ENCODE measurements at places on chromosomes 6 and 20.

DNA sequence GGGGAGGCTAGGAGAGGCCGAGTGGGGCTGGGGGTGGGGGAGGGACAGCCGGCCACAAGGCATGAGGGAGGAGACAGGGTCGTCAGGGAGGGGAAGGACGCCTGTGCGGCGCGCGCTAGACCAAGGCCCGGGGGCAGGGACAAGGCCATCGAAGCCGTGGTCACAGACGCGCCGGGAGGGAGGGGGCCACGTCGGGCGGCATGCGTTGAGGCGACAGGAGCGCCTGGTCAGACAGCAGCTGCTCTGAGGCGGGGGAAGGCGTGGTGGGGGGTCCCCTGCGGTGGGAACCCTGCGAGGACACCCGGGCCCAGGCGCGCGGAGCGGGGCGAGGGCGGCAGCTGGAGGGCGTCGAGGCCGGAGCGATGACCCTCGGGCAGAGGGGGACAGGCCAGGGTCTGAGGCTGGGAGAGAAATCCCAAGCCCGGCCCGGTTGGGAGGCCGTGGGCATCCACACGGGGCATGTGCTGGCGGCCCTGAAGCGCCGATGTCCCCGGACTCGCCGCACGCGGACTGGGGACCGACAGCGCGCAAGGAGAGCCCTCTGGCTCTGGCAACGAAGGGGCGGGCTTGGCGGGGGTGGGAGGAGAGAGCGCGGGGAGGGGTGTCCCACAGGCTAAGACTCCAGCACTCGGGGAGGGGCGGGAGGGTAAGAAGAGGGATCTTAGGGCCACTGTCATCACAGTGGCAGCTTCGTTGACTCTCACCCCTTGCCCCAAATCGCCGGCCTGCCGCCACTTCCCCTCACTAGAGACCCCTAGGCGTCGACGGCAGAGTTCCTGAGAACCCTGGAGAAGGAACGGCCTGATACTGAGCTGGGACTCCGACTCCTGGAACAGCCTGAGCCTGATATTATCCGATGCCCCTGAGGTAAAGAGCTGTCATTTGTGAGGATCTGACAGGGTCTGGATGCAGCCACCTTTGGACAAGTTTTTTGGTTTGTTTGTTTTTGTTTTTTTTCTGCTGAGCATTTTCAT, 5.0 kb downstream of the TMEM239 start:
- no peak overlapping the region for H3K27ac ChIP-seq
- H3K4me1 ChIP-seq: peaks cover 24% of the 10 kb centered on the region
- peak overlapping the region; percentile 89 for H3K4me3 ChIP-seq
- no peak for DNase-seq
- H3K36me3 ChIP-seq: peaks cover 4% of the 10 kb centered on the region

GRCh38 chr6:72286911-72287311, 335.0 kb upstream of the KCNQ5 start:
- H3K4me1 ChIP-seq: no peaks in the 10 kb centered on the region
- H3K4me3 ChIP-seq: no peak overlapping the region
- no peaks in the 10 kb centered on the region for H3K27me3 ChIP-seq

DNA sequence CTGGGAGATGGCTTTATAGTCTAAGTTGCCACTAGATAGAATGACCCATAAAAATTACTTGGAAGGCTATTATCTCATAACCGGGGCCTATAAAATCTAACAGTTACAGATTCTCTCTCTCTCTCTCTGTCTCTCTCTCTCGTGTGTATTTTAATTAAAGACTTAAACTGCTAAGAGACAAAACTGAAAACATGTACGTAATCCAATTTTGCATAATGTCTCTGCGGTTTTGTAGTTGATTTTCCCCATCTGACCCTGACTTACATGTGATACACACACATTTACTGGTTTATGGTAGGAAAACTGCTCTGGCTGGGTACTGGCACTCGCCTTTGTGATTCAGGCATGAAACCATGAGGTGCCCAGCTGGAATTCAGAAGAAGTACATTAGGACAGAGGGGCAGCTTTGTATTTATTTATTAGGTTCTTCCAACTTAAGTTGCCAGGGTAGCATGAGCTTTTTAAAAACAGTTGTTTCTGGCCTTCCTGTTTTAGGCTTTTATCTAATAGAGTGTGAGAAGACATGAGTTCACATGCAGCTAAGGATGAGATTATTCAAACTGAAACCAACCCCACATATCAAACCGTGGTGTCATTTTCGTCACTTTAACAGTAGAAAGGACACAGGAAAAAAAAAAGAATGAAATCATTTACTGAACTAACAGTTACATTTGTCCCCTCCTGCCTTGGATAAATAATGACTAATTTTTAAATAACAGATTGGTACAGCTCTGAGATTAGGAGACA, 182.5 kb downstream of the GMPR start:
- H3K27me3 ChIP-seq: no peaks in the 10 kb centered on the region
- peak overlapping the region; percentile 87 for H3K4me3 ChIP-seq
- peaks cover 55% of the 10 kb centered on the region for H3K4me1 ChIP-seq
- H3K36me3 ChIP-seq: no peaks in the 10 kb centered on the region
- no peak for DNase-seq

DNA sequence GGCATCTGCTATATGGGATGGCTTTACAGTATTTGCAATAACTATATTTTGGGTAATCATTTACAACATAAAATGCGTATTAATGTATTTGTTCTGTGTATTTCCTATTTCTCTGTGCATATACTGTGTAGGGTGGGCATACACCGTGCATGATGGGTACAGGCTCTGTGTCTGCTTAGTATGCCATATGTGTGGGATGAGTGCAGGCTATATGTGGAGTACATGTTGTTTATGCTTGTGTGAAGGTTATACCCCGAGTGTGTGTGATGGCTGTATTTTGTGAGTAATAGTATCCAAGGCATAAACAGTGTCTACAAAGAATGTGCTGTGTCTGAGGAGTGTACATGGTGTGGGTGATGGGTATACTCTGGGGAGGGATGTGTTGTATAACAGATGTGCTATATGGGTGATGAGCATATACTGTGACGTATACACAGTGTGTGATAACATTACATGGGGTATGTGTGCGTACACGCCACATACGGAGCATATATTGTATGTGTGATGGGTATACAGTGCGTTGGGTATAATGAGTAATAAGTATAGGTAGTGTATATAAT, 52.7 kb downstream of the CPXM1 start:
- peaks cover 23% of the 10 kb centered on the region for H3K4me1 ChIP-seq
- H3K27me3 ChIP-seq: no peaks in the 10 kb centered on the region
- no peak overlapping the region for H3K4me3 ChIP-seq
- no peak overlapping the region for H3K27ac ChIP-seq
- DNase-seq: no peak
